Esophagus squamous epithelium (tissue), 5 donors: ENCODE measurements at places on chromosomes 16 and 17.

DNA sequence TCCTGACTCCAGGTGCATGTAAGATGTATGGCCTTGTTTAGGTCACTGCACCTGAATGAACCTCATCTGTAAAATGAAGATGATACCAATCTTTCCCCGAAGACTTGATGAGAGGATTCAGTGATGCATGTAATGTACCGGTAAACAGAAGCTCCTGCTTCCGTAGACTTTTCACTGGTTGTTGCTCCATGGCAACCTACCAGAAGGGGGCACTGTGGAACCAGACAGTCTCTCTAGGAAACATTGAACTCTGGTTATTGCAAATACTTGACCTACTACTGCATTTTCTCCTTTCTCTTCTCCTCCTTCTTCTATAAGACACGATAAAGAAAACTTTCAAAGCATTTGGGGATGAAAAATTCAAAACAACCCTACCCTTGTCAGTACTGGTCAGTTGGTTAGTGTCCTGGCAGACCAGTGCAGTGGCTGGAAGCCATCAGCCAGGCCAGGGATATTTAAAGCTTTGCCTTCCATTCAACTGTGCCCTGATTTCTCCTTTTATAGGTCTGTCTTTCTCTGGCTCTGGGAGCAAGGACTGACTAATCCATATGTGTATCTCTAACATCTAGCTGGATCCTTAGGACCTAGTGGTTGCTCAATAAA is 667.4 kb upstream of the SALL1 start:
- no peak for DNase-seq

DNA sequence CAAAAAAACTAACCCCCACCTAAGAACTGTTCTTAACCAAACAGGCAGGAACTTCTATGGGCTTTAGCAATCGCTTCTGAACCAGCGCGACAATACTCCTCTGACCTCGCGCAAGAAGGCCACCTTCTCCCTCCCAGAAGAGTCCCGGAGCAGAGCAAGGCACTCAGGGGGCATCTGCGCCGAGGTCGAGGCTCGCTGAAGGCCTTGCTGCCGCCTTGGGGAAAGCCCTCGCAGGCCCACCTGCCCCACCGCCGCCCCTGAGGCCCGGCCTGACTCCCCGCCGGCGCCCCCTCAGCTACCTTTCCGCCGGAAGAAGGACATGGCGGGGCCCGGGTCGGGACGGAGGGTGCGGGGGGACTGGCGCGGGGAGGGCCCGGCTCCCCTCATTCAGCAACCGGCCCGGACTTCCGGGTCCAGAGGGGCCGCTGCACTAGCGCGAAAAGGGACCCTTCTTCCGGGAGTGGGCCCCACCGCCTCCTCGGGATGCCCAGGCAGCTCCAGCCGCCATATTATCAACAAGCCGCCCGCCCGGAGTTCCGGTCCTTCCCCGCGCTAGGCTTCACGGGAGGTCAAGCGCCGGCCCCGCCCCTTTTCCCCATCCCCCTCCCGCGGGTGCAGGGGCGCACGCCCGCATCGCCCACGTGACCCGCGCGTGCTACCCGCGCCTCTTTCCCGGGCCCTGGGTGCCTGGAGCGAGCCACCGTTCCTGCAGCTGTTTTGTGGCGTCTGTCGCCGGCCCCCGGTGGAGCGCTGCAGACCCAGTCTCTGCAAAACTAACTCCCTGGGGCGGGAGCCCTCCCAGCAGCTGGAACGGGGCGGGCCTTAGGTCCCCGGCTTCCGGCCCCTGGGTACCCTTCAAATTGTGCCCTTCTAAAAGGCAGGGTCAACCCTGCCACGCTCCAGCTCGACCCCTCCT is at the start of gene AKAP10:
Gene AKAP10, minus strand, starts transcription at position 536 of the 916 bp plus-strand sequence. Its CDS starts 149 bp downstream, at position 387.
- DNase-seq = peak; percentile 74

DNA sequence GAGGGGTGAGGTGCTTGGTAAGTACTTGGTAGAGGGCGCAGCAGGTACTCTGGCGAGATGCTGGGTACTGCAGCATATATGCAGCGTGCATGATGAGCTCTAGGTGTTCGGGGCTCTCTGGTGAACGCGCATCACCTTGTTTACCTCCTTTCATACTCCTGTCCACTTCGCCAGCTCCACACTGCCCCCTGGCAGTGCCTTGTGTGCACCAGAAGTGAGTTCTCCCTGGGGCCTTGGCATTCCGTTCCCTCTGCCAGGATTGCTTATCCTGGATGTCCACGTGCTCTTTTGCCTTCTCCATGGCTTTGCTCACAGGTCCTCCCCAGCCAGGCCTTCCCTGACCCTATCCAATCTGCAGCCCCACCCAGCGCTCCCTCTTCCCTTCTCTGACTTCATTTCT is 154.2 kb downstream of the MRM1 start:
- no peak for DNase-seq

GRCh38 chr16:48836067-48836466 is 226.1 kb upstream of the N4BP1 start:
- no peak for DNase-seq

DNA sequence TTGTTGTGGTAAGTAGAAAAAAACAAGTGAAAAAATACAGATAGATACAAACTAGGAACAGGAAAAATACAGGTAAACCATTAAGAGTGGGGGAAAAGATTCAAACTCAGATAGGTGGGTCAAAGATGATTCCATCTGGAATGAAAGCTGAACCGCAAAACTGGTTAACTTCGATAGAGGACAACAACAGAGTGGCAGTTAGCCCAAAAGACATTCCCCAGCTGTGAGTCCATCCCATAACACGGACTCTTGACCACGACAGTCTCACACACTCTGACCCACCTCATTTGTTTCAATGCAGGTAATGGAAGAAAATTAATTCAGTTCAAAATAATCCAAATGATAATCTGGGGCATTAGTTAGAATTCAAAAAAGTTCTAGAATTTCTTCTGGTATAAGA is 13.5 kb downstream of the ELAC2 start:
- no peak for DNase-seq

GRCh38 chr17:3968886-3969524 is 4.8 kb upstream of the ATP2A3 start:
- DNase-seq = no peak

DNA sequence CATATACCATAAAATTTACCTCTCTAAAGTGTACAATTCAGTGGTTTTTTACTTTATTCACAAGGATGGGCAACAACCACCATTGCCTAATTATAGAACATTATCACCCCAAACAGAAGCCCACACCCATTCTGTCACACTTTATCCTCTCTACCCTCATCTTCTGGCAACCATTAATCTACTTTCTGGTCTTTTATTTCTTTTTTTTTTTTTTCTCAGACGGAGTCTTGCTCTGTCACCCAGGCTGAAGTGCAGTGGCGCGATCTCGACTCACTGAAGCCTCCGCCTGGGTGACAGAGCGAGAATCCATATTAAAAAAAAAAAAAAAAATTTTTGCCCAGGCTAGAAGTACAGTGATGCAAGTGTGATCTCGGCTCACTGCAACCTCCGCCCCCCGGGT is 90.7 kb upstream of the CLEC18B start:
- no peak for DNase-seq

GRCh38 chr16:27628241-27628942 is 78.4 kb downstream of the KATNIP start:
- DNase-seq = no peak

GRCh38 chr17:14311981-14312380 is 11.1 kb downstream of the HS3ST3B1 start:
- DNase-seq = no peak

DNA sequence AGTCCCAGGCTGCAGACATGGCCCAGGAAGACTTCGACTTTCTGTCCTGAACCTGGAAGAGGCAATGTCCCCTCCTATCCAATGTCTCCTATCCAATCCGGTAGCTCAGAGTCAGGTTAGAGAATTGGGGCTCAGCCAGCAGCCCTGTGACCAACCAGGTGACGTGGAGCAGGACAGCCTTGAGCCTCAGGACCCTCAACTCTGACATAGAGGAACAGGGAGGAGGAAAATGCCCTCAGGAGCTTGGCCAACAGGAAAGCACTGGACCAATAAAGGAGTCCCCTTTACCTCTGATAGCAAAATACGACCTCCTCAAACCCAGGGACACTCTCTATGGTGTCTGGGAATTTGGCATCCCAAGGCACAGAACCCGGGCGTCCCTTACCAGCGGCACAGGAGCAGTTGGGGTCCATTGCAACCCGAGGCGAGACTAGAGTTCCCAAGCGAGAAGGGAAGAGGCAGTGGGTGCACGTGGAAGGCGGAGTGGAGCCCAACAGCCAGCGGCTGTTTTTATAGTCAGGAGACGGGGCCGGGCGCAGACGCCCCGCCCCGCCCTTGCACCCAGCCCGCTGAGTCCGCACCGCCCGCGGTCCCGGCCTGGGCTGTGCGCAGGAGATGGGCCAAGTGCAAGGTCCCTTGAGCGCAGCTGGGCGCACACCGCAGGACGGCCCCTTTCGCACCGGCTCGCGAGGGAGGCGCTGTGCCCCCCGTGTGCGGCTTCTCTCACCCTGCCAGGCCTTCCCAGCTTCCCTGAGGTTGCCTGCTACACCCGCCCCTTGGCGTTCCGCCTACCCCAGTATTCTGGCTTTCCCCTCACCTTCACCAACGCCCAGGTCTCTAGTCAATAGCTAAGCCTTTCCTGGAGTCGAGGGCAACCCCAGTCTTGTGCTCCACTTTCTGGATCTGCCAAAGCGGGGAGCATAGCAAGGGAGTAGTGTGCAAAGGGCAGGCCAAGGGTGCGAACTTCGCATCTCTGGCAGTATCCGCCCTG is at the start of gene MT1G:
Gene MT1G, minus strand, starts transcription at position 485 of the 991 bp plus-strand sequence. Its CDS starts 72 bp downstream, at position 413.
- DNase-seq = no peak

GRCh38 chr16:9016824-9017223 is 53.1 kb upstream of the USP7 start:
- no peak for DNase-seq

GRCh38 chr17:33039874-33040273 is 48.2 kb downstream of the SPACA3 start:
- DNase-seq = no peak

DNA sequence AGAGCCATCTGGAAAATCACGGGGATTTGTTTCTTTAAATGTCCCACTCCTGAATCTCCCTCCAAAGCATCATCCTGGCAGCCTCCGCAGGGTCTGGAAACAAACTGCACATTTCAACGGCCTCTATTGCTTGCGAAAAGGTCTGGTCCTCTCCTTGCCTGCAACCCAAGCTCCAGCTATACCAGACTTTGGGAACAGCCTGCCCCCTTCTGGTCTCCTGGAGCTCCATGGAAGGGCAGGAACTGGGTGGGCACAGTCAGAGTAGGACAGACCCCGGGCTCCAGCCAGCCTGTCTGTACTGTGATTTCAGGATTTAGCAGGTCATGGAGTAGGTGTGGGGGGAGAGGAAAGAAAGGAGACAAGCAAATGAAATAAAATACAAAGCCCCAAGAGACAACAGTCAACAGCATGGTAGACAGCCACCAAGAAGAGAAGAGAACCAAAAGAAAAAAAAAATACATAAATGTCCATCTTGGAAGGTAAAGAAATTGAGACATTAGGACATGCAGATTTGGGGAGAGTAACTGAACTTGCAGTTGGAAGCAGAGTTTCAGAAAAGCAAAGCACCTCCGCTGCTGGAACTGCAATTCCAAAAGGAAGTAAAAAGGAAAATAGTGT is 2.7 kb downstream of the XYLT1 start:
- DNase-seq = no peak

DNA sequence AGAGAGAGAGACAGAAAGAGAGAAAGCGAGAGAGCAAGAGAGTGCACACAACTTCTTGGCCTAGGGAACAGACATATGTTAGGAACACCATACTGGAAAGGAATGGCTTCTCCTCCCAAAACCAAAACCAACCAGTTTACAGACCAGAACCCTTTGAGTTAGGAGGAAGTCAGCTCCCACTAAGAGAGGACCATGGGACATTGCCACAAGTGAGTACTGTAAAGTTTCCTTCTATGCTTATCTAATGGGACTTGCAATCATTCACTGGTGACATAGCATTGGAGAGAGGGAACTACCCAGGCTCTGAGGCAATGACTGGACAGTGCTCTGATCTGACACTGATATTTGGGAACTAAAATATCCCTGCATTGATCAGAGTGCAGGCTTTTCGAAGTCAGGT is 32.4 kb downstream of the TBC1D3B start:
- no peak for DNase-seq
